HuH-7 (cell line): ENCODE measurements at places on chromosomes 3 and 15.

- DNase-seq: no peak
These were observed 2.2 kb upstream of the ZMAT3 start for GRCh38 chr3:179073816-179074215.

GRCh38 chr3:10521772-10522441 is 16.5 kb upstream of the ATP2B2 start:
- no peak for DNase-seq

GRCh38 chr3:171765511-171765887 is 44.8 kb downstream of the PLD1 start:
- DNase-seq: no peak

DNA sequence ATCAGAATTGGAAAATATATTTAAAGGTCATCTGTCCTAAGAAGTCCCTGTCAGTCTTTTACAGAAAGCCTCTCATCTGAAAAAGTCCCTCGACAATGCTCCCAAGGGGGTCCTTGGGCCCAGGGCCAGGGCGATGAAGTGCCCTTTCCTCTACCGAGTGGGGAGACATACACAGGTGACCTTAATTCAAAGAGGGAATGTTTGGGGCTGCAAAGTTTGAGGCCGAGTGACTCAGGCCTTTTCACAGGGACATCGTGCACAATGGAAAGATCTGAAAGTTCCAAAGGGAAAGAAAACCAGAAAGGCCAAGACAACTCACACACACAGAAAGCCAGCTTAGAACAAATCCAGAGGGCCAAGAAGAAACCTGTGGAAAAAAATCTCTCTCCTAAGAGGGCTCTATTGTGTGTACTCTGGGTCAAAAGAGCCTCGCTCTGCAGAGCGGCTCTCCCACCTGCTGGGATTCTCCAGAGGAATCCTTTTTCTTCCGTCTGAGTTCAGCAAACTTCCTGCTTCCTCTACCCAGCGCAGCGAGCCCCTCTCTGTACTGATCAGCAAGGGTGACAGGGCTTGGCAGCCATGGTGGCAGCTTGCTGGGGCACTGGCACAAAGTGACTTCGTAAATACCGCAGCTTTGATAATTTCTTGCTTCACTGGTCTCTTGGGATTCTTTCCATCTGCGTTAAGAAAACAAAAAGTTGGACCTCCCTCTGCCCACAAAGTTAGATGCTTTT is 259.1 kb downstream of the OPA1 start:
- no peak for DNase-seq

DNA sequence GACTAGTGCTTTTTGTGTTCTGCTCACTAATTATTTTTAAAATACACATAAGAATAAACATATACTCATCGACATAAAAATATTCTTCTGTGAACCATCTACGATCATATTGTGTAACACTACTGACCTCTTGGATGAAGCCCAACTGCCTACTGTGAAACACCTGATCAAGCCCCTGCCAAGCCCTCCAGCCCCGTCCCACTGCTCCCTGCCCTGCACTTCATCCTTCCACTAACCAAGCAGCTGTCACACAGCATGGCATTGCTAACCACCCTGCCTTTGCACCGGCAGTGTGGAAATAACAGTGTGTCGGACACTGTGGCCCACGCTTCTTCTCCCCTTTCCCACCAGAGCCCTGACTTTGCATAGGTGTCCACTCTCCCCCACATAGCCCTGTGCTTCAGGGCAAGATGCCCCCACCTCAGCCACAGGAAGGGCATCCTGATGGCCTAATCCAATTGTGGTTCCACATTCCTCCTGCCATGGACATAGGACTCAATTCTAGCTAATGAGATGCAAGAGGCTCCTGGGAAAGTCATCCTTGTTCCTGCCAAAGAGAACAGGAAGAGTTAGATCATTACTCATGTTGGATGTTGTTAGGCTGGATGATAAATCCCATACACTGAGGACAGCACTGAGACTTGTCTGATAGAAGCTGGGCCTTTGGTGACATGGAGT is 35.0 kb upstream of the ARID3B start:
- no peak for DNase-seq

DNA sequence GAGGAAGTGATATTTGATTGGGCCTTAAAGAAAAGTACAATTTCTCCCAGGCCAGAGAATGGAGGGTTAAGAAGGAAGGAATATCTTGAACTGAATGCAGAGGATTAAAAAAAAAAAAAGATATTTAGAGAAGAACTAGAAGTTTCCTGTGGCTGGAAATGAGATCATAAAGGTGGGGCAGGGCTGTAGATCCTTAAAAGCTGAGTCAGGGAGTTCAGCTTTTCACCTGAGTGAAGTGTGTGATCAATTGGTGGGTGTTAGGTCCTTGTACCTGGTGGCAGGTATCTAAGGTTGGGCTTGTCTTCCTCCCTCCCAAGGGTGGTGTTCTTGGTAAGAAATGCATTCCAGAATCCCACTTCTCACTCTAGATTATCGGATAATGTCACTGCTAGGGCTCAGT is 11.8 kb downstream of the CEMIP start:
- DNase-seq: no peak

GRCh38 chr3:116005404-116005803 is 382.1 kb downstream of the GAP43 start:
- no peak for DNase-seq
